ENCODE measurements at places on chromosomes 7 and 10.

DNA sequence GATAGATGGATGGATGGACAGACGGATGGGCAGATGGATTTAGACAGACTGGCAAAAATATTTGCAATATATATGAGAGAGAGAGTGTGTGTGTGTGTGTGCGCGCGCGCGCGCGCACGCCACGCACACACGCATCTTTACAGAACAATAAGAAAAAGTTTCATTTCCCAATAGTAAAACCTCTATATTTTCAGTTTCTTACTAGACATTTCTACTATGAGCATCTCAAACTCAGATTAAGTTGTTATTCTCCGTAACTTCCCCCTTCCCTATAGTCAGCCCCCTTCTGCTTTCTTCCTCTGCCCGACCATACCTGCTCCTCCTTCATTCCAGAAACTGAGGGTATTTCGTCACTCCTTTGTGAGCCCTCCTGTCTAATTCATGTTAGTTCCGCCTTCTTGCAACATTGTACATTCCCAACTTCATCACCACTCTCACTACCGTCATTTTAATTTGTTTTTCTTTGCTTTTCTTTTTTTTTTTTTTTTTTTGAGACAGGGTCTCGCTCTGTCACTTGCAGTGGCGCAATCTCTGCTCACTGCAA, 154.4 kb upstream of the SH2B2 start:
- DNase-seq, result no peak

- DNase-seq, result no peak
Observed at GRCh38 chr10:53841483-53842145, 959.4 kb downstream of the PCDH15 start.

- no peak for DNase-seq
Observed at GRCh38 chr10:13629116-13629515, 42.4 kb downstream of the PRPF18 start.

DNA sequence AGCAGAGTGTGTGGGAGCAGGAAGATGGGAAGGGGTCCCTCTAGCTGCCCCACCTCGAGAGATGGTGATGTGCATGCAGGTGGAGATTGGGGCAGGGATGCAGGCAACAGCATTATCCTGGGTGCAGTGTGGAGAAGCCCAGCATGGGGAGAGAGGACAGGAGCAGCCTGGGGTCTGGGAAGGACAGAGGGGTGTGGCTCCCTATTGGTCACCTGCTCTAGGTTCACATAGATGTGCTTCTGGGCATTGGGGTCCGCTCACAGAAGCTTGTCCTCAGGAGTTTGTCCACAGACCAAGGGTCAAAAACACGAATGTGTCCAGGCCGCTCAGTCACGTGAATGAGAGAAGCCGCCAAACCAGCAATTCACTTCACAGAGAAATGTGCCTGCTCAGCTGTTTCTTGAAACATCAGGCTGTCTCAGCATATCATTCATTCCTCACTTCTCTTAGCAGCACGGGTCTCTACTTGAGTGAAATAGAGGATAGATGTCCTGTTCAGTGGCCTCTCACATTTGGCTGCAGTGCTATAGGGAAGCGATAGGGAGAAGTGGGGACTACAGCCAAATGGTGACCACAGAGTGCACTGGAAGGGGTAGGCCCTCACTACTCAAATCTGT, 11.5 kb upstream of the SLC29A3 start:
- no peak for DNase-seq

DNA sequence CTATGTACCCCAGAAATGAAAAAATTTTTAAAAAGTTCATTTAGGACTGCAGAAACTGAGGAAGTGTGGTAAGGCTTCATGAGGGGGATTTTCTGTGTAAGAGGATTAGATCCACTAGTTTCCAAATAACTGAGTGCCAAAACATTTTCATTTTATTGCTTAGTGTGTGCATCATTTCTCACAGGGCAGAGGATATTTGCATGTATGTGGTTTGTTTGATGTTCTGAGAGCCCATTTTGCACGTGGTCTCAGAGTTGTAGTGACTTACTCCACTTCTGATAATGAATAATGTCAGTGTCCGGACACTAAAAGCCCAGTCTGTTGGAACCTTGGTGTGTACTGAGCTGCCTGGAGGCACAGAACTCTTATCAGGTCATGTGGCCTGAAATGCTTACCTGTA, 299.9 kb downstream of the AUTS2 start:
- DNase-seq, result no peak

DNA sequence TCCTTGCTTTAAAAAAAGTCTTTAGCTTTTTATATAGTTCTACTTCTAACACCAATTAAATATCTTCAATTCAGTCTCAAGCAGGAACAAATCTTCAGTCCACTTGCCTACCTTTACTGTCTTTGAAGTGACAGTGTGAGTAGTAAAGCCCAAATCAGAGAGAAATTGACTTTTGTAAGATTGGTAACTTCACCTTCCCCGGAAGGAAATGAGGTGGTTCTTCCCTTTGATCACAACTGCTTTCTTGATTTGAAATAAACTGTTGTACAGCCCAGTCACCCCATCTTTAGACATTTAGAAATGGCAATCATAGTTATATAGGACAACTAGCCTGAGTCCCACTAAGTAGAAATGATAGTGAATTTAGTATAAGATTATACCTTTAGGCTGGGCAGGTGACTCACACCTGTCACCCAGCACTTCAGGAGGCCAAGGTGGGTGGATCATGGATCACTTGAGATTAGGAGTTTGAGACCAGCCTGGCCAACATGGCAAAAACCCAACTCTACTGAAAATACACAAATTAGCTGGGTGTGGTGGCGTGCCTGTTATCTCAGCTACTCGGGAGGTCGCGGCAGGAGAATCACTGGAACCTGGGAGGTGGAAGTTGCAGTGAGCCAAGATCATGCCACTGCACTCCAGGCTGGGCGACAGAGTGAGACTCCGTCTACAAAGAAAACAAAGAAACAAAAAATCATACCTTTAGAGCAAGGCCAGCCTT, 4.7 kb downstream of the FAS start:
- no peak for DNase-seq

DNA sequence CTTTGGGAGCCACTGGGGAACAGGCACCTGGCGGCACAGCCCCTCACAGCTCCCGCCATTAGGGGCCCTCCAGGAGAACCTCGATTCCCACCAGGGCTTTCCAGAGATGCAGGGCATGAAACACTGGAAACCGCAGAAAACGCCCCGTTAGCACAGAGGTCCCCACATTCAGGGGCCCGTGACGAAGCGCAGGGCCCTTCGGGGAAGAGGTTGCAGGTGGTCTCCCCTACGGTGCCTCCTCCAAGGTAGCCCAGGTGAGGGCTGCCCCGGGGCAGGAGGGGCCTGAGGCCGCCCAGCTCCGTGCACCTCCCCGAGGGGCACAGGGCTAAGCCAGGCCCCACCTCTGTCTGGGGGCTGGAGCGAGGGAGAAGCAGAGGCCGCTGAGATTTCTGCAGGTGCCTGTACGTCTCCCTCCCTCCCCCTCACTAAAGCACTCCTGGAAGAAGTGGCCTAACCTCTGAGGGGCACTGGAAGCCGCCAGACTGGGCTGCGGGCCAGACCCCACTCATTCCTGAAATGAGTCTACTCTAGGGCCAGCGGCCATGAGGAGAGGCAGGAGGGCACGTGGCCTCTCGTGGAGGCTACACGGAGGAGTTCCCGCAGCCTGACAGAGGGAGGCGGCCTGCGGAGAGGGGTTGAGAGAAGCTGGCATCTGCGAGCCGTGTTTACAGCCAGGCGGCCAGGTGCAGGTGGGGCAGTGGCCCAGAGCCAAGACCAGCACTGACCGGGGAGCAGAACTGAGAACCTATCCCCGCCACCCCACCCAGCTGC, 6.9 kb downstream of the PDGFA start:
- DNase-seq, result no peak

- DNase-seq, result no peak
Observed at GRCh38 chr7:34096198-34096651, 190.9 kb downstream of the BMPER start.

DNA sequence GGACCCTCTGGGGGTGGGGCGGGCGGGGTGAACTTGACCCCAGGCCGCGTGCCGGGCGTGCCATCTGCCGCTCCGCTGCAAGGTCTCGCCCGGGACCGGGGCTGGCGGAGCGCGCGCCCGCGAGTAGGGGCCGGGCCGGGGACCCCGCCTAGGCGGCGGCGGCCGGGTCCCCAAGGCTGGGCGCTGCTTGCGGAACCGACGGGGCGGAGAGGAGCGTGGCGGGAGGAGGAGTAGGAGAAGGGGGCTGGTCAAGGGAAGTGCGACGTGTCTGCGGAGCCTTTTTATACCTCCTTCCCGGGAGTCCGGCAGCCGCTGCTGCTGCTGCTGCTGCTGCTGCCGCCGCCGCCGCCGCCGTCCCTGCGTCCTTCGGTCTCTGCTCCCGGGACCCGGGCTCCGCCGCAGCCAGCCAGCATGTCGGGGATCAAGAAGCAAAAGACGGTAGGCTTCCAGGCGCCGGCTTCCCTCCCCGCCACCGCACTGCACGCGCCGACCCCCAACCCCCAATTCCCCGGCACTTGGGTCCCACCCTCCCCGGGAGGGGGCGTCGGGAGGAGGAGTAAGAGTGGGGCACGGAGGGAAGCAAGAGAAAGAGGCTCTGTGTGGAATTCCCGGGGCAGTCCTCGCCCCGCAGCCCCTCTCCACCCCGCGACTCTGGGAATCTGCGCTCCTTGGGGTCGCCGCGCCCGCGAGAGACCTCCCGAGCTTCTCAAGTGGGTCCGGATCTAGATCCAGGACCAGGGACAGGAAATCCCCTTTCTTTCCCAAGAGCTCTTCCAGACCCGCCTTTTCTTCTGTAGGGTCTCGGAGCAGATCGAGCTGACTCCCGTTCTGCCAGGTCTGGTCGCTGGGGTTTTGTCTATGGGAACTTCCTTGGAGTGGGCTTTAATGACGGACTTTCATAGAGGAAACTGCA, at the start of gene PAPSS2:
Gene PAPSS2 (plus strand): TSS at position 308 of the 913 bp plus-strand sequence. CDS start 104 bp downstream, at position 412.
- DNase-seq, result no peak

- no peak for DNase-seq
Observed at GRCh38 chr10:25914776-25915175, 19.3 kb upstream of the MYO3A start.

- no peak for DNase-seq
Observed at GRCh38 chr10:59236064-59236697, 59.7 kb downstream of the PHYHIPL start.

DNA sequence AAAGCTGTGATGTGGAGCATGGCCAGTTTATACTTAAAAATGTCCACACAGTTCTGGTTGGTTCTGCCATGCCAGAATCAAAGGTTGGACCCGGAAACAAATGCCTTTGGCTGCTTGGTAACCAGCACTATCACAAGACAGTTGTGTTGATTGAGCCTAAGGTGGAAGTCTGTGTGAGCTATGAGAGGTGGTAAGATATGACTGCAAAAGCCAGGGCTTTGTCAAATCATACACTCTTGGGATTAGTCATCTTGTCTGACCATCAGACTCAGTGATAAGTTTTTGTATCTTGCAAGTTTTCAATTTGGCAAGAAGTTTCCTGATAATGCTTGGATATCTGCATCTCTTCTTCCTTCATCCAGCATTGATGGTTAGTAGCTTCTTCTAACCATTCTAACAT, 35.5 kb downstream of the GPR141 start:
- DNase-seq, result no peak

- DNase-seq, result no peak
Observed at GRCh38 chr7:111438369-111439289, 123.7 kb downstream of the IMMP2L start.

DNA sequence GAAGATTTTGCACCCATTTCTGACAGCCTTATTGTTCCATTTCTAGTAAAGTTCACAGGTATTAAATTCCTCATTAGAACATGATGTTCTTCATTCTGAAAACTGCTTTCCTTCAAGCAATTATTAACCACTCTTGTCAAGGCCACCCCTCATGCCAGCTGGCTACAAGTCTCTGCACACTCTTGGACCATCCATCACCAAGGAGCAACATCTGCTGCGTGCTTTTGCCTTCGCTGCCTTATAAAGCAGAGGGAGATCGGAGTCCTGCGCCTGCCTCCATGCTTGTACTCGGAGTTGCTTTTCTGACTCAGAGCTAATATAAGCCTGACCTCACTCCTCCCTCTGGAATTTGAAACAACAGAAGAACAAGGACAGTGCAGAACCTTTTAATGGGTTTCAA, 529.9 kb upstream of the DPP6 start:
- no peak for DNase-seq

GRCh38 chr7:12229046-12229445, 18.0 kb downstream of the TMEM106B start:
- no peak for DNase-seq
